Activated T-cell treated with anti-CD3 and anti-CD28 coated beads for 4 hours (primary cell): ENCODE measurements at places on chromosomes 13 and 19.

- no peak for DNase-seq
Measured at GRCh38 chr19:41994994-41995958, 1.2 kb upstream of the ATP1A3 start.

DNA sequence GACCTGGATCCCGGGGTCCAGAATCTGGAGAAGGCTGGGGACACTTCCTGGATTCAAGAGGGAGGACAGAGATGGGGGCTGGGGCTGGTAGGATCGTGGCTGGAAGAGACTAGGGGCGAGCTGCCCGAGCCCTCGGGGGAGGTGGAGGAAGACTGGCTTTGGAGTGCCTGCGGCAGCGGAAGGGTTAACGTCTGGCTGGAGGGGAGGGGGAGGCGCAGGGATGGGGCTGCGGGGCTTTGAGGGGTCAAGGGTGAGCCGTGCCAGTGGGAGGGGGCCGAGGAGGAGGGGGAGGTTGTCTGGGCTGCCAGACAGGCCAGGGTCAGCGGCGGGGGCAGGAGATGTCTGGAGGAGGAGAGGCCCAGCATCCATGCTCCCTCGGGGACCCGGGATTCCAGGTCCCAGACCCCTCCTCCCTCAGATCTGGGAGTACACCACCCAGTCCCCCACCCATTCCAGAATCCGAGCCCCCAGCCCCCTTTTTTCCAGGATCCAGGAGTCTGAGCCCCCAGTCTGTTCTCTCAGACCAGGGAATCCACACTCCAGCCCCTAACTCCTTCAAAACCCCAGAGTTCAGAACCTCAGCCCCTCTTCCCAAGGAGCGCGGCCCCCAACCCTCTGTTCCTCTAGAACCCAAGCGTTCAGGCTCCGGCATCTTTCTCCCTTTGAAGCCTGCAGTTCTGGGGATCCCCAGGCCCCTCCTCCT, 3.2 kb upstream of the SPACA6 start:
- DNase-seq = no peak

GRCh38 chr19:55581823-55582223, 1.2 kb upstream of the ZNF579 start:
- DNase-seq = no peak

GRCh38 chr19:33767898-33768413, 28.7 kb upstream of the KCTD15 start:
- no peak for DNase-seq

- DNase-seq = no peak
Measured at GRCh38 chr13:58994777-58995176, 1169.0 kb downstream of the DIAPH3 start.

- no peak for DNase-seq
Measured at GRCh38 chr13:22102271-22102670, 431.4 kb downstream of the FGF9 start.

- no peak for DNase-seq
Measured at GRCh38 chr19:370641-371330, 26.2 kb upstream of the MIER2 start.

DNA sequence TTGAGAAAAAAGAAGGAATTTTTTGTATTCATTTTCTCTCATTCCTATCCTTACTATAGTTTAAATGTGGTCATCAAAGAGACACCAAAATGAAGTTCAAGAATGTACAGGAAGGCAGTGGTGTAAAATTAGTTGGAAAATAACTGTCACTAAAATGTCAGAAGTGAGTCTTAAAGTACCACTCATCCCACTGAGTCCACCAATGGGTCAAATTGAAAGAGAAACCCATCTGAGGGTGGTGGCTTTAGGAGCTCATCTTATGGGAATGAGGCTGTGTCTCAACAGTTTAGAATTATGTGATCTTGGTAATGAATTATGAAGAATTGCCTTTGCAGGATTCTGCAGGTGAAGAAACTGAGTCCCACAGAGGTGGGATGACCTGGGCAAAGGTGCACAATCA, 403.5 kb downstream of the FGF9 start:
- DNase-seq = no peak

DNA sequence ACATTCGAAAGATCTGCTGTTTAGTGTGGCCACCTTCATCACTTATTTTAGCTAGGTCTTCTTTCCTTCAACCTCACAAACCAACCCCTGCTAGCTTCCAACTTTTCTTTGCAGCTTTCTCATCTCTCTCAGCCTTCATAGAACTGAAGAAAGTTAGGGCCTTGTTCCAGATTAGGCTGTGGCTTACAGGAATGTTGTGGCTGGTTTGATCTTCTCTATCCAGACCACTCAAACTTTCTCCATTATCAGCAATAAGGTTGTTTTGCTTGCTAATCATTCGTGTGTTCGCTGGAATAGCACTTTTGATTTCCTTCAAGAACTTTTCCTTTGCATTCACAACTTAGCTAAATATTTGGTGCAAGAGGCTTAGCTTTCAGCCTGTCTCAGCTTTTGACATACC, 44.7 kb downstream of the CARS2 start:
- no peak for DNase-seq

DNA sequence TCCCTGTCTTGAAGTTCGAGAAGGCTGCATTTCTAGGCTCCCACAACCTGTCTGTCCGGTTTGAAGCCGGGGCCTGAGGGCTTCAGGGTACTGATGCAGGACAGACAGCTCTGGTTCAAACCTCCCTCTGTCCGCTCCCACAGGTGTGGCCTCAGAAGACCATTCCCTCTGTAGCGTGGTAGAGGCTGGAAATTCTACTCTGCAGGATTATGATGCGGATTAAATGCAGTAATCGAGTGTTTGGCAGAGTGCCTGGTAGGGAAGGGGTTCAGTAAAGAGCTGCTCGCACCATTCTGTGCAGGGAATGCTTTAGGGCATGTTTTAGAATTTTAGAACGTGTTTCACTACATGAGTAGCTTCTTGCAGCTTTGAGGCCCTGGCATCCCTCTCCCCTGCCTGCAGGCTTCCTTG, 30.5 kb downstream of the PPP1R37 start:
- DNase-seq = no peak

DNA sequence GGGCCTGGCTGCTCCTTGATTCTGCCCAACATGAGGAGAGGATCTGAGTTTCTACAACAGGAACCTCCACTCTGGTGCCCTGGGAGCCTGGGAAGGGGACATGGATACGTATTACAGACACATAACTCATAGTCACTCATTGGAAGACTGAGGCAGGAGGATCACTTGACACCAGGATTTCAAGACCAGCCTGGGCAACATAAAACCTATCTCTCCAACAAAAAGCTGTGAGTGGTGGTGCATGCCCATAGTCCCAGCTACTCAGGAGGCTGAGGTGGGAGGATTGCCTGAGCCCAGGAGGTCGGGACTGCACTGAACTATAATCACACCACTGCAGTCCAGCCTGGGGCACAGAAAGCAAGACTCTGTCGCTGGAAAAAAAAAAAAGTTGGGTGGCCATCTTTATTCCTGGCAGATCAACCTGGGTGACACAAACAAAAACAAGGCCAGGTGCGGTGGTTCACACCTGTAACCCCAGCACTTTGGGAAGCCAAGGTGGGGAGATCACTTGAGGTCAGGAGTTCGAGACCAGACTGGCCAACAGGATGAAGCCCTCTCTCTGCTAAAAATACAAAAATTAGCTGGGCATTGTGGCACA, 1.1 kb upstream of the KLF1 start:
- no peak for DNase-seq

DNA sequence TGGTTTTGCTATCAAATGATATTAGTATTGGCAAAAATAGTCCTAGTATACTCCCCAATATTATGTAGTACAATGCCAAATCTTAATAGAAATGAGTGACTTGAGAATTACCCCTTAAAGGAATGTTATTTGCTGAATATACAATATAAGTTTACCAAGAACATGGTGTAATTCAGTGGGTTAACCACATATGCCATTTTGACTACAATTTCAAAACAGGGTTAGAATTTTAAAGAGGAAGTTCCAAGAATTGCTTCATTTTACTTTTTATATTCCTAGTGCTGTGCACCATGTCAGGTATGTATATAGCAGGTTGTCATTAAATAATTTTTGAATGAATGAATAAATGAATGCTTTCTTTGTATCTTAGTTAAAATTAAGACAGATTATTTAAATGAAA, 66.3 kb downstream of the LMO7 start:
- no peak for DNase-seq

- no peak for DNase-seq
Measured at GRCh38 chr13:32310134-32310706, 4.9 kb downstream of the ZAR1L start.

GRCh38 chr19:39890755-39891551, 43.5 kb downstream of the FCGBP start:
- DNase-seq = no peak

- DNase-seq = no peak
Measured at GRCh38 chr19:33997690-33998089, 174.6 kb upstream of the LSM14A start.

DNA sequence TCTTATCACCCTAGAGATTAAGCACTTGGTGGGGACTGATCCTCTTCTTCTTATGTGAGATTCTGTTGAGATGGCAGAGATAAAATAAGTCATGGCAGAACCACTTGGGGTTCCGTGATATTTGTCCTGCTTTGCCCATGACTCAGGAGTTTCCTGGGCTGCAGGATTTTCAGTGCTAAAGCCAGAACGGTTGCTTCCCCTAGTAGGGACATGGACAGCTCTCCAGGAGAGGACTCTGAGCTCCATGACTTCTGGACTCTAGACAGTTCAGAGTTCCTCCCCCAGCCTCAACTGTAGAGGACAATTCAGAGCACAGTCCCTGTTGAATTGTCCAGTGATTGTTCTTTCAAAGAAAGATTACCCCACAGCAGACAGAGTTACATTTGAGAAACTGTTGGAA, 98.8 kb downstream of the OLFM4 start:
- no peak for DNase-seq

DNA sequence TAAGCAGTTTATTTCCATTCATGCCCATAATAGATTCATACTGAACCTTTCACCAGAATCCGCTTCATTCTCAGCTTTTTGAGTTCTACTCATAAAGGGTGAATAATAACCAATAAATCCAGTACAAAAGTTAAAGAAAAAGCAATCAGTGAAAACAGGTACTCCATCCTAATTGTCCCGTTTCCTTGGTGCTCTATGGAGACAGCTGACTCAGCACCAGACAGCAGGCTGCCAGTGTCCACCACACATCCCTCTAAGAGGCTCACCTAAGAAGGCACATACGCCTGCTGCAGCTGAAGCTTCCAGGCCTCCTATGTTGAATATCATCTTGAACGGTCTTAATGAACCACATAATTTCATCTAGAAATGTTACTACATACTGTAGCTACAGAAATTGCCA, 27.3 kb downstream of the MYO16 start:
- no peak for DNase-seq

DNA sequence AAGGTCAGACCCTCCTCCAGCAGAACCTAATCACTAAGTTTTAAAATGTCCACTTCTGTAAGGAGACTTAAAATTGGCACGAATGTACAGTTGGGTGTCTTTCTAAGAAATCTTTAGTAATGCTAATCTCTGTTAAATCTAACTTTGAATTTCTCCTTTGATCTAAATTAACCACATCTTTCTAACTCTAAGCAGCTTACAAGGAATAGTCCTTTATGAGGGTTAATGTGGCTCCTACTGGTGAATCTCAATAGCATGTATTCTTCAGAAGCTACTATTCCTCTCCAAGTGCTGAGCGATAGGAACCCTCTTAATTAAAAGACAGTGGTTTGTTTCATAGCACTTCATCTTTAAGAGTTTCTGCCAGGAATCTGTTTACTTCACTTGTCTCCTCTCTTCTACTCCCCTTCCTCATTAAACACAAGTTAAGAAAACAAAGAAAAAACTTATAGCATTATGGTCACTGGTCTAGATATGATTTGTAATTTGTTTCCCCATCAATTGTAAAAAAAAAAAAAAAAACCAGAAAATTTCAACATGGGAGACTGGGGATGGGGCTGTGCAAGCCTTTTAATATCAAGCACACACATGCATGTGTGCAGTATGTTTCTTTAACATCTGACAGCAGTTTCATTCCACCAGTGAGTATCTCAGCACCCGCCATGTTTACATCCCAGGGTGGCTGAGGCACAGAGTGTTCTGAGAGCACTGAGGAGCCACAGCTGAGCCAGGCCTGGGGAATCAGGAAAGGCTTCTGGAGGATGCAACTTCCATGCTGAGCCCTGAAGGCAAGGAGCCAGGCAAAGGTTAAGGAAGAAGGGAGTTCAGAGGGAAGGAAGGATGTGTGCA, 57.7 kb downstream of the ATP7B start:
- DNase-seq = no peak

- no peak for DNase-seq
Measured at GRCh38 chr13:26422036-26422435, 135.4 kb upstream of the WASF3 start.

GRCh38 chr19:47447470-47448359, 24.0 kb downstream of the SLC8A2 start:
- DNase-seq = no peak

- DNase-seq = no peak
Measured at GRCh38 chr13:25946321-25946720, 105.5 kb downstream of the SHISA2 start.

- no peak for DNase-seq
Measured at GRCh38 chr13:43180837-43181236, 157.5 kb downstream of the DNAJC15 start.

GRCh38 chr13:97221466-97221865, 667 bp upstream of the MBNL2 start:
- DNase-seq = no peak

GRCh38 chr13:21909331-21909730, 238.5 kb downstream of the FGF9 start:
- DNase-seq = no peak

GRCh38 chr19:44702551-44703176, 3.7 kb downstream of the CEACAM16 start:
- no peak for DNase-seq

- no peak for DNase-seq
Measured at GRCh38 chr19:13043285-13043684, 48.0 kb downstream of the NFIX start.

- no peak for DNase-seq
Measured at GRCh38 chr13:44415815-44416214, 42.2 kb downstream of the SERP2 start.

DNA sequence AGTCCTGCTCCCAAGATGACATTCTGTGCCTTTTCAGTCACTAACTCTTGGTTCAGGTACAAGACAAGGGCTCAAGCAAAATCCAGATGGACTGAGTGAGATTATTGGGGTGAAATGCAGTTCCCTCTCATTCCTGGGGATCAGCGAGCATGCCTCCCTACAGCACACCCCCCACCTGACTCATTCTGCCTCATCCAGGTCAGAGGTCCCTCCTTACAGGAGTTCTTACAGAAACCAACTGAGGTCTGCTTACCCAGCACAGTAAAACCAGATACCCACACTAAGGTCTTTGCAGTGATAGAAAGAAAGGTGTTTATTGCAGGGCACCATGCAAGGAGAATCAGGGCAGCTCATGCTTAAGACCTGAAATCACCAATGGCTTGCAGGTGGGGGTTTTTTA, 21.6 kb upstream of the MRI1 start:
- no peak for DNase-seq

DNA sequence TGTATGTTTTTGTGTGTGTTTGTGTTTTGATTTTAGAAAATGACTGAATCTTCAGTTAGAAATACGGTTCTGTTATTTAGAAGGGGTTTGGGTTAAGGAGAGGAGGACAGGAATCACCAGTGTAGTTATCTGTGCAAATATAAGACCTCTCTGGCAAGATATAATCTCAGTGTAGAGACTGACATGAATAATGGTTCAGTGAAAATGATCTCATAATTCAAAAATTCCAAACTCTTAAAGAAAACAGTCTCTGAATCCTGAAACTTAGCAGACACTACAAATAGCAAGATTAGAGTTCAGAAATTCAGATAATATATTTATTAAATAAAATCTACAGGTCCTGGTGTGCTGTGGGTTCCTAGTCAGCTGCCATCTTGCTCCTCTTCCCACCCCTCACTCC, 73.5 kb downstream of the PDS5B start:
- DNase-seq = no peak

GRCh38 chr13:98877936-98878335, 99.9 kb downstream of the DOCK9 start:
- no peak for DNase-seq
